ENCODE measurements at places on chromosomes 13 and 19.

GRCh38 chr13:34369931-34370330, 552.0 kb downstream of the RFC3 start:
- DNase-seq = no peak

GRCh38 chr13:29369060-29369743, 226.3 kb downstream of the SLC7A1 start:
- DNase-seq = no peak

- no peak for DNase-seq
Observed at GRCh38 chr19:11361771-11362731, 6.8 kb downstream of the PLPPR2 start.

- no peak for DNase-seq
Observed at GRCh38 chr19:31102674-31103073, 246.6 kb downstream of the TSHZ3 start.

DNA sequence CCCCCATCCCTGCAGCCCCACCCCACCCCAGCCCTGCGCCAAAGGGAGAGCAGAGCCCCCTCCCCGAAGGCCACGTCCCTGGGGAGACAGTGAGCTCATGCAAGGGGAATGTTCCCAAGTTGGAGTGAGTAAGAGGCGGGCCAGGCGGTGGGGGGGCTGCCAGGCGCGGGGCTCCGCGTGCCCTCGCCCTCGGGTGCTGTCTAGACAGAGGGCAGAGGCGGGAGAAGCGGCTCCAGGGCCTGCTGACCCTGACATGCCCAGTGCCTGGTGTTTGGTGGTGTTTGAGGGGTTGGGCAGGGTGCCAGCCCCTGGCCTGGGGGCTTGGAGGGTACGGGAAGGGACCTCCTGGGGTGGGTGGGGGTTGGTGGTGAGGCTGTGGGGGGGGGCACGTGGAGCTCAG, 1.0 kb downstream of the FSTL3 start:
- DNase-seq = no peak

DNA sequence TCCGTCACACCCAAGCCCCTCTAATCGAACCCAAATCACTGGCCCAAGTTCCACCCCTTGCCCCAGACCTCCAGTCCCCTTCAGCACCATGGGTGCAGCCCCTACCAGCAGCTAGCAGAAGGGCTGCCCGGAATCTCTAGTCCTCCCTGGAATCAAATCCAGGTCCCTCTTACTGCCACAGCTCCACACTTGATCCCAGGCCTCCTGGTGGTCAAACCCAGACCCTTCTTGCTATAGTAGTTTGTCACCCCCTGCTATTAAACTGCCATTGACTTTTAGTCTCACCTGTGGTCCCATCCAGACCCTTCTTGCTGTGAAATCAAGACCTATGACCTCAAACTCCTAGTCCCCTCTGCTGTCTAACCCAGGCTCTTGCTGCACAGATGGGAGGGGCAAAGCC, 8.7 kb downstream of the HIPK4 start:
- no peak for DNase-seq

DNA sequence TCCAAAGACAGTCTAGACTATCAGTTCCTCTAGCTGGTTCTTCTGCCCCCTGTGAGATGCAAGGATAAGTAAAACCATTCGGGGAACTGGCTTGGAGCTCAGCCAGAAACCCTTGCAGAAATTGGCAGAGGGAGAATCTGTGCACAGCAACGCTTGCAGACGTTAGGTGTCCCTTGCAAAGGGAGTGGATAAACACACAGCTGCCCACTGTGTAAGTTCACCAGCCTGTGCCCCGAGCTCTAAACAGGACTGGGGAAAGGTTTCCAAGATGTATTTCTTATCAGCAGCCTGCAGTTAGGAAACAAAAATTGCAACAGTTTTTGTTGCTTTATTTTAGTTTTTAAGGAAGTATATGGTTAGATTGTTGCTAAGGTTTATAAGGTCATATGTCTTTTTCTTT, 19.0 kb upstream of the ADGRE1 start:
- peak; percentile 81 for DNase-seq

DNA sequence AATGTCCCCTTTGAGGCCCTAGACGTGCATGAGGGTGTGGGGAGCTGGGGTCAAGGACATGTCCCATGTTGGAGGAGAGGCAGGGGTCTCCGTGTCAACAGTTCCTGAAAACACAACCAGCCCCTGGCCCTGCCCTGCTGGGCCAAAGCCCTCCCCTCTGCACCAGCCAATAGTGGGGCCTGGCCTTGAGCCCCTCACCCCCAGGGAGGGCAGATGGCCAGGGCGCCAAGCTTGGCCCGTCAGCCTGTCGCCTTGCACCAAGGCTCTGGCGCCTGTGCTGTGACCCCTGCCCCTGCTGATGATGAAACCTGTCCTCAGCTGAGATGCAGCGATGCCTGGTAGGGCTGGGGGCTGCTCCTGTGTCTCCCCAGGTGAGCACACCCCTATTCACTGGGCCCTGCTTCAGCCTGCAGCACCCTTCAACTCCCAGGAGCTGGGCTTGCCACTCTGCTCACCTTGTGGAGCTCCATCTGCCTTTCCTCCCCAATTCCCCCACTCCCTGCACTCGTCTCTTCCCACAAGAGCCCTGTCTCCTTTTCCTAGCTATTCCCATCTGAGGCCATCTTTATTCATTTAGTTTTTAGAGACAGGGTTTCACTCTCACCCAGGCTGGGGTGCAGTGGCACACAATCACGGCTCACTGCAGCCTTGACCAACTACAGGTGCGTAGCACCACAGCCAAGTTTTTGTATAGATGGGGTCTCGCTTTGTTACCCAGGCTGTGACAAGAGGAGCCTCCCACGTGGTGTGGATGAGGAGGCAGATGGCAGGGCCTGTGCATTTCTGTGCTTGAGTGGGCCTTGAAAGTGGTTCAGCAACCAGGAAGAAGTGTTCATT, 2.1 kb upstream of the HAMP start:
- DNase-seq = no peak

- no peak for DNase-seq
Observed at GRCh38 chr13:57918913-57919312, 287.4 kb downstream of the PCDH17 start.

GRCh38 chr13:90352763-90353162, 994.7 kb upstream of the MIR17HG start:
- DNase-seq = no peak

DNA sequence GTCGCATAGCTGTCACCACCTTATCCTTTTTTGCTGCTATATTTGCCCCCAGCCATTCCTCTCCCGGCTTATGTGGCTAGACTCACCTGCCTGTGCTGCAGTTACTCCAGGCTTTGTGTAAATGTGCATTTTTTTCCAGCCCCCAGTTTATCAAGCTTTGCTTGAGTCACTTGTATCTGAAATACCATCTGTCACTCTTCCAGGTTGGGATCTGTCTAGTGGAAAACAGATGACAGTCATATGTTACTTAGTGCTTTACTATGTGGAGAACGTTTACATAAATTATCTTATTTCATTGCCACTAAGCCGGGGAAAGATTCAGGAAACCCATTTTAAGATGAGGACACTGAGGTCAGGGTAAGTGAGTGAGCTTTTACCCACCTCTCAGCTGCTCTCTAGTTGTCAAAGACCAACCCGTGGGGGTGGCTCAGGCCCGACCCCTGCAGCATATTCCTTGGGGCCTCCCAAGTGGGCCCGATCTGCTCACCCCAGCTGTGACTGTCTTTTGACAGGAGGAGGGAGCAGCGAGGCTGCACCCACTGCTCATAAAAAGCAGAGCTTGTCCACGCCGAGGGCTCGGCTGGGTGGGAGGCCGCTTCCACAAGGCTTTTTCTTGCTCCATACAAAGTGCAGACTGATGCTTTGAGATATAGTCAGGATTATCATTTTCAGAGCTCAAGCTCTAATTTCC, 7.2 kb downstream of the GJB2 start:
- no peak for DNase-seq

DNA sequence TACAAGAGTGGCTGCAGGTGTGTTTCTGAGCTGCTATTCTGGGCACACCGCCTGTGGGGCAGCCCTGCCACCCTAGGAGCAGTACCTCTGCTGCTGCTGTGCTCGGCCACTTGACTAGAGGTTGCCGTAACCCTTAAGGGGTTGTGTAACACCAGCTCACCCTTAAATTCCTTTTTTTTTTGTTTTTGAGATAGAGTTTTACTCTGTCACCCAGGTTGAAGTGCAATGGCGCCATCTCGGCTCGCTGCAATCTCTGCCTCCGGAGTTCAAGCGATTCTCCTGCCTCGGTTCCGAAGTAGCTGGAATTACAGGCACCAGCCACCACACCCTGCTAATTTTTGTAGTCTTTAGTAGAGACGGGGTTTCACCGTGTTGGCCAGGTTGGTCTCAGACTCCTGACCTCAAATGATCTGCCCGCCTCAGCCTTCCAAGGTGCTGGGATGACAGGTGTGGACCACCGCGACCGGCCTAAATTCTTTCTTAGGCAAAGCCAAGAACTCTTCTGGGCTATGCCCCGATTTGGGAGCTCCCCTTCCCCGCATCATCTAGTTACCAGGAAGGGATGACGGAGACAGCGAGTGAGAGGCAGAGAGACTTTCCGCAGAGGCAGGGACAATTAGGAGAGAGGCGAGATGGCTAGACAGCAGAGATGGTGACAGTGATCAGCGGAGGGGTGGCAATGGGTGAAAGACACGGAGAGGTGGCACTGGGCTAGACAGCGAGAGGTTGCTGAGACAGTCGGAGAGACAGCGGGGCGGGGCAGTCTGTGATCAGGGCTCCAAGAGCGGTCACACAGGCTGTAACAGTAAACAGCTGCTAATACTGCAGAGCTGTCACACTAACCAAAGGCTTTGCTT, 4.4 kb upstream of the LILRA5 start:
- DNase-seq = no peak

- DNase-seq = no peak
Observed at GRCh38 chr19:13150931-13151604, 857 bp downstream of the IER2 start.

GRCh38 chr13:44951184-44951583, 38.1 kb downstream of the NUFIP1 start:
- no peak for DNase-seq

DNA sequence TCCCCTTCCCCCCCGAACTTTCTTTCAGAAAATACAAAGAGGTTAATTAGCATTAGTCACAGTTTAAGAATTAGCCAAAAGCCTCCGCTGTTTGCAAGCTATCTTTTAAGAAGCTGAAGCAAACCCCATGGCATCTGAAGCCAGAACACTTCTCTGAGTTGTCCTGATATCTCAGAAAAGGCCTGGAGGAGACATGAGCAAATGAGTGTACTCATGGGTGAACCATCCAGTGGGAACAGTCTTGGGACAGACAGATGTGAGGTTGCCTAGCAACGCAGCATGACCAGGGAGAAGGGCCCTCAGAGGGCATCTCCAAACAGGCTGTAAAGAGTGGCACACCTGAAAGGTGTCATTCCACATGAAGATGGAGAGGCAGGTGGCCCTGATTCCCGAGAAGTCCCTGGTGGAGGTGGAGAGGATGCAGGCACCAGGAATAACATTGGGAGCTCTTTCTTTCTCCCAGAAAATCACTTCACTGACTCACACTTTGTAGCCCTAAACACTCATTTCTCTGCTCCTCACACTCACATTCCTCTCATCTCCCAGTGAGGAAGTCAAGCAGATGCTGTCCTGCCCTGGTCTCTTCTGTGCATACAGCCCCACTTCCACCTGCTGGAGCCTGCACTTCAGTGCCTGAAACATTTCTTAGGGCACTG, 87.0 kb upstream of the TSHZ3 start:
- DNase-seq = no peak

GRCh38 chr13:78420814-78421213, 182.5 kb downstream of the POU4F1 start:
- no peak for DNase-seq

DNA sequence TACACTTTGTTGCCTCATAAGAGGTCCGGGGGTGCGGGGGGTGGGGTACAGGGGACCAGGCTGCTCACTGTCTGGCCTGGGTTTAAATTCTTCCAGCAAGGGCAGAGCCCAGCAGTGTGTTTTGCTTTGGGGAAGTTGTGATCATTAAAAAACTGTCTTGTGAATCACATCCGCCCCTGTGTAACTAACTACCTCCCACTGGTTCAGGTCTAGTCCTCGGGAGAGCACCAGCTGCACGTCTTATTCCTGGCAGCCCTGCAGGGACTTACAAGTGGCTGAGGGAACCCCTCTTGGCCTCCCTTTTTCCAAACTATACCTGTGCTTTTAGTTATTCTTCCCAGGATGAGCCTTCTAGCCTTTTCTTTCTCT, 127.5 kb downstream of the SIPA1L3 start:
- DNase-seq = no peak

- DNase-seq = no peak
Observed at GRCh38 chr19:41159881-41160280, 33.1 kb upstream of the CYP2S1 start.

- DNase-seq = no peak
Observed at GRCh38 chr13:82206241-82206640, 1676.0 kb downstream of the SLITRK1 start.

GRCh38 chr19:46744005-46744691, 1.7 kb upstream of the FKRP start:
- no peak for DNase-seq

GRCh38 chr13:88125055-88125454, 453.9 kb downstream of the SLITRK5 start:
- no peak for DNase-seq

- DNase-seq = no peak
Observed at GRCh38 chr13:60114499-60115028, 49.2 kb downstream of the DIAPH3 start.

- DNase-seq = no peak
Observed at GRCh38 chr13:95032121-95032520, 269.1 kb downstream of the ABCC4 start.

Measured in CMK (cell line).